ENCODE measurements at places on chromosomes 5 and 9. TPM values are rescaled to one million over a fixed set of nuclear protein-coding genes. Genes with fewer than 3 reads are reported as not detected.

MYMK gene
- not detected for total RNA-seq

ECSCR gene
- total RNA-seq = not detected

PCDHB12 gene
- total RNA-seq = not detected

TAF11L10 gene
- total RNA-seq = not detected

AK1 gene
- total RNA-seq = 34.4 TPM

ZNF462 gene
- 8.0 TPM for total RNA-seq

OR1Q1 gene
- total RNA-seq = not detected

CDH9 gene
- not detected for total RNA-seq

LCN2 gene
- total RNA-seq = 22.4 TPM

SLCO4C1 gene
- total RNA-seq = 0.19 TPM

LCN1 gene
- total RNA-seq = not detected

PLEKHG4B gene
- total RNA-seq = under 0.01 TPM

PCDHA5 gene
- total RNA-seq = not detected

AQP7 gene
- total RNA-seq = not detected

CDH10 gene
- 0.15 TPM for total RNA-seq

AGXT2 gene
- not detected for total RNA-seq

ARAP3 gene
- 2.6 TPM for total RNA-seq

SPINK5 gene
- 0.95 TPM for total RNA-seq

ALDOB gene
- total RNA-seq = not detected

TMC1 gene
- total RNA-seq = not detected

OSMR gene
- 27.3 TPM for total RNA-seq

NDFIP1 gene
- 59.8 TPM for total RNA-seq

PALM2AKAP2 gene
- 3.3 TPM for total RNA-seq

PPP2R2B gene
- total RNA-seq = 1.8 TPM

HMCN2 gene
- not detected for total RNA-seq

PCDHGB2 gene
- total RNA-seq = 0.08 TPM

HAVCR1 gene
- not detected for total RNA-seq

EXOSC3 gene
- 41.3 TPM for total RNA-seq

ANKRD34B gene
- total RNA-seq = not detected

IFT74 gene
- 11.4 TPM for total RNA-seq

TAF1L gene
- total RNA-seq = not detected

LURAP1L gene
- 3.3 TPM for total RNA-seq

ANXA2R gene
- total RNA-seq = 0.15 TPM

DBH gene
- not detected for total RNA-seq

CCDC183 gene
- total RNA-seq = not detected

ADGRD2 gene
- total RNA-seq = not detected

C5orf47 gene
- not detected for total RNA-seq

TMEM250 gene
- 51.4 TPM for total RNA-seq

TGFBI gene
- 420 TPM for total RNA-seq

ARID3C gene
- total RNA-seq = 0.31 TPM

CDX1 gene
- total RNA-seq = not detected

PCDHA10 gene
- not detected for total RNA-seq

PCDHGA3 gene
- total RNA-seq = 0.04 TPM

TNC gene
- 263 TPM for total RNA-seq

PCDHB9 gene
- not detected for total RNA-seq

Data from hair follicular keratinocyte (primary cell).